Activated naive CD4-positive, alpha-beta T cell treated with anti-CD3 and anti-CD28 coated beads, Interleukin-2, amount 50 U/mL, for 72 hours (primary cell): ENCODE measurements at places on chromosomes 13 and 19.

GRCh38 chr19:48117515-48118130 lies 7.0 kb upstream of the PLA2G4C start:
- DNase-seq = no peak

DNA sequence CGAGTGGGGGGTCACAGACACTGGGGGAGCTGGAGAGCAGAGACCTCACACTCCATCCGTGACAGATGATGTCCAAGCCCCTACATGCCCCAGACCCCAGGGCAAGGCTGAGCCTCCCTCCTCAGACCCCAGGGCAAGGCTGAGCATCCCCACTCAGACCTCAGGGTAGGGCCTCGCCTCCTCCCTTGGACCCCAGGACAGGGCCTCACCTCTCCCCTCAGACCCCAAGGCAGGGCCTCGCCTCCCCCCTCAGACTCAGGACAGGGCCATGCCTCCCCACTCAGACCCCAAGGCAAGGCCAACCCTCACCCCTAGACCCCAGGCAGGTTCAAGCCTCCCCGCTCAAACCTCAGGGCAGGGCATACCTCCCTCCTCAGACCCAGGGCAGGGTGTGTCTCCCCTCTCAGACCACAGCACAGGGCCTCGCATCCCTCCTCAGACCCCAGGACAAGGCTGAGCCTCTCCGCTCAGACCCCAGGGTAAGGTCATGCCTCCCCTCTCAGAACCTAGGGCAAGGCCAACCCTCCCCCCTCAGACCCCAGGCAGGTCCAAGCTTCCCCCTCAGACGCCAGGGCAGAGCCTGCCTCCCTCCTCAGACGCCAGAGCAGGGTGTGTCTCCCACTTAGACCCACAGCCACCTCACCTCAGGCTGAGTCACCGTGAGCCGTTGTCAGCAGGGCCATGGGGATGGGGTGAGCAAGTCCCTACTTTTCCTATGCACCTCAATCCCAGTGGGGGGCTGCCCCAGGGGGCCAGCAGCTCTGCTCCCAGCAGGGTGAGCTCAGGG lies 1.7 kb upstream of the S1PR4 start:
- DNase-seq = peak; percentile 60

DNA sequence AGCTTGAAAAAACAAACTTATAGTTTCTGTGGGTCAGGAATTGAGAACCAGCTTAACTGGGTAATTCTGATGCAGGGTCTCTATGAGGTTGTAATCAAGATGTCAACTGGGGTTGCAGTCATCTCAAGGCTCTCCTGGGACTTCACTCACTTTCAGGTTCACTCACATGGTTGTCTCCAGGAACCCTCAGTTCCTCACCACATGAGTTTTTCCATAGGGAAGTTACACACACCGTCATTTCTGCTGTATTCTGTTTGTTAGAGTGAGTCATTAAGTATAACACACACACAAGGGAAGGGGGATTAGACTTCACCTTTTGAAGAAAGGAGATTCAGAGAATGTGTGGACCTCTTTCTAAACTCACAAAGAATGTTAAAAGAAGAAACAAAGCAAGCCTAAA lies 34.9 kb upstream of the MLNR start:
- DNase-seq = no peak

DNA sequence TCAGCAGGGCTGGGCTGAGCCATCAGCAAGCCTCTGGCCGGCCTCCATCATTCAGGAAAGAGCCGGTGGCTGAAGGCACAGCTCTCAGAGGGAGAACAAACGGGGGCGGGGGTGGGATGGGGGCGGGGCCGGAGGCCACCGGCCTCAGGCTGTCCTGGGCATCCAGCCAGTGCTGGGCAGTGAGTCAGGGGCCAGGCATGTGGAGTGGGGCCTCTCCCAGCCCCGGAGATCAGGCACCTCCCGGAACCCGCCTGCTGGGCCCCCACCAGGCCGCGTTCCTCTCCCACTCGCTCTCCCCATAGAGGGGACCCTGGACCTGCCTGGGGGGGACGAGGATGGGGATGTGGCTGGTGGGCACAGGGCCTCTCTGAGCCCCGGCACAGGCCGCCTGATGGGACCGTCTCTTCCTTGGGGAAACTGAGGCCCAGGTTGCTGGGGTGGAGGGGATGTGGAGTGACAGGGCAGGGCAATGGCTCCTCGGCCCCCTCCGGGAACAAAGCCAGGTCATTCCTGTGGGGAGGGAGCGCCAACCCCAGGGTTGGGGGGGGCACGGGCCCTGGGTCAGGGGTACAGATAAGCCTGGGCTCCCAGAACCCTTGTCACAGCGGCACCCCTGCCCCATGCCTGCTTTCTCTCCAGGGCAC lies 12.9 kb downstream of the SPC24 start:
- DNase-seq = no peak

- DNase-seq = no peak
These were observed 10.8 kb downstream of the BICRA start for GRCh38 chr19:47619763-47620162.

- DNase-seq = no peak
These were observed 107.4 kb upstream of the SLC7A1 start for GRCh38 chr13:29702912-29703351.

GRCh38 chr19:6011794-6012193 lies 33.9 kb upstream of the RANBP3 start:
- no peak for DNase-seq

DNA sequence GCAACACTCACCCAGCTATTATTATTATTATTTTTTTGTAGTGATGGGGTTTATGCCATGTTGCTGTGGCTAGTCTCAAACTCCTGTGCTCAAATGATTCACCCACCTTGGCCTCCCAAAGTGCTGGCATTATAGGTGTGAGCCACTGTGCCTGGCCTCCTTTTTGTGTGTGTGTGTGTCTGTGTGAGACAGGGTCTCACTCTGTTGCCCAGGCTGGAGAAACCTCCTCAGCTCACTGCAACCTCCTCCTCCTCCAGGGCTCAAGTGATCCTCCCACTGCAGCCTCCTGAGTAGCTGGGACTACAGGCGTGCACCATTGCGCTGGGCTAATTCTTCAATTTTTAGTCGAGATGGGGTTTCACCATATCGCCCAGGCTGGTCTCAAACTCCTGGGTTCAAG lies 3.6 kb upstream of the MYDGF start:
- DNase-seq = no peak

GRCh38 chr19:20664901-20665781 lies 3.8 kb upstream of the ZNF626 start:
- DNase-seq = no peak

DNA sequence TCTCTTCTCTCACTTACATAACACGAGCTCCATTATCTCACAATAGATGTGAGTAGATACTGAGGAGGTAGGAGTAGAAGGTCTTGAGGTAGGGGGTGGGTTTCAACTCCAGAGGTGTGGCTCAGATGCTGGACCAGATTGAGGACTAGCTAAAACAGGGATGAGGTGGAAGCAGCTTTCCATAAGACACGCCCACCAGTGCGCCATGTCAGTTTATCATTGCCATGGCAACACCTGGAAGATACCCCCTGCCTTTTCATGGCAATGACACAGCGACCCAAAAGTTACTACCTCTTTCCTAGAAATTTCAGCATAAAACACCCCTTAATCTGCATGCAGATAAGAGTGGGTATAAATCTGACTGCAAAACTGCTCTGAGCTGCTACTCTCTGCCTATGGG lies 44.1 kb downstream of the KCTD15 start:
- DNase-seq = no peak

DNA sequence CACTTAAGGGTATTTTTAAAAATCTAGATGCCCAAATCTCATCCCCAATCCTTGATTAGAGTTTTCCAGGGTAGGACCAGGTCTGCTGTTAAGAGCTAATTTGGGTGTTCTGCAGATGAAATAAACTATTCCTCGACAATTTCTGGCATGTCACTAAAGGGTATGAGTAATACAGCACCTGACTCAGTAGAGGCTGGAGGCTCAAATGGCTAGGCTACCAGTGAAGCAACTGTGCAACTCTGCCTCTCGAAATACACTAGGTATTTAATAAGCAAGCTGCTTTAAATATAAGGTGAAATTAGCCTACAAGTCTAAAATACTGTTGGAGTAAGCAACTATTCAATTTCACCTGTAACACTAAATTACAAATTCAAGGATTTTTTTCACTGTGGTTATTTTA lies 1.5 kb downstream of the RNF6 start:
- no peak for DNase-seq

DNA sequence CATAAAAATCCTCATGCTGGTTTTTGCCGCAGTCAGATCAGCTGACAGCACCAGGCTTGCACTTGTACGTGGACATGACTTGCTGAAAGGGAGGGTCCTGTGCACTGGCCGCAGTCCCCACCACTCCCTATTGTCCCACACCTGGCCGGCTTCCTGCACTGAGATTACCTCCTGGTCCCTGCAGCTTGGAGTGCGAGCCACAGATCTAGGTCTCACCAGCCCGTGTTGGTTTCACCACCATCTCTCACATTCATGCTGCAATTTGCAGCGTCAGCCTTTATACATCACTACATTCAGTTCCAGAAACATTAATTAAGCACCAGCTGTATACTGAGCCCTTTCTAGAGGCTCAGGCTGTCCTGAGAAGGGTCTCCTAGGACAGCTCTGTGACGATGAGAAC lies 15.0 kb upstream of the CD22 start:
- DNase-seq = no peak

DNA sequence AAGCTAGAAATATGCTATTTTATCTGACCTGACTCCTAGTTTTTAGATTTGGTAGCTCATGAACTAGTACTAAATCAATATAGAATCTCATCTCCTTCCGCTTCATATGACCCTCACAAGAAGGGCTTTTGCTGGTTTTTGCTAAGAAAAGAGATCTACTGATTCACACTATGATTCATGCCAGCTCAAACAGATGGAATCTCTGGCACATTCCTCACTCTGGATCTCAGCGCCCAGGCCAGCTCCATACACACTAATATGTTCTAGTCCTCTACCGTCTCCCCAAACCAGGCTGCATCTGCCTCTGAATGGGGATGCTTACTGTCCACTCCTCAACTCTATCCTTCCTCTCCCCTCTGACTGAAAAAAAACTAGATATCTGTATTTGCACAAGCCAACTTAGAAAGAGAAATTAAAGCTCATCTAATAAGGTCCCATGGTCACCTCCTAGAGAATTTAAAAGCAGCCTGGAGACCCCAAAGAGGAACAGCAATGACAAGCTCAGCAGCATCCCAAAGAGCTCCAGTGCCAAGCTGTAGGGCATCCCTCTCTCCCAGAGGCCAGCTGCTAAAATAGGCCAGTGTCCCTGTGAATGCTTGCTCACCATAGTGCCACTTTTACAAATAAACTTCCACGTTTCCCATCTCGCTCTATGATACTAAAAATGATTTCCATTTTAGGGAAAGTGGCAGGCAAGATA lies 74.9 kb downstream of the LHFPL6 start:
- no peak for DNase-seq

DNA sequence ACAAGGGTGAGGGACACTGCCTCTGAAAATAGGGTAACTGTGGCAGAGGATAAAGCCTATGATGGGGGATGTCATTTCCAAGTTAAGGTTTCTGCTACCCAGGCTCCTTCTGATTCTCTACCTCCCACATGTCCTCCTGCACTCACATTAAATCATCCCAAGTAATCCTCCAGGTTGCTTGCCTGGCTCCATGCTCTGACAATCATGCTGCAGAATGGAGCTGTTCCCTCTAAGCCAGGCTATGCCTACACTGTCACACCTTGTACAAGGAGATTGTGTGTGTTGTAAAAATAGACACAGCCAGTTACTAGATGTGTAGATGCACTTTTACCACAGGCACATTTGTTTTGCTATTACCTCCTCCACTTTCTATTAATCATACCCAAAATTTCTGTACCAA lies 8.0 kb downstream of the ZNF416 start:
- DNase-seq = no peak

DNA sequence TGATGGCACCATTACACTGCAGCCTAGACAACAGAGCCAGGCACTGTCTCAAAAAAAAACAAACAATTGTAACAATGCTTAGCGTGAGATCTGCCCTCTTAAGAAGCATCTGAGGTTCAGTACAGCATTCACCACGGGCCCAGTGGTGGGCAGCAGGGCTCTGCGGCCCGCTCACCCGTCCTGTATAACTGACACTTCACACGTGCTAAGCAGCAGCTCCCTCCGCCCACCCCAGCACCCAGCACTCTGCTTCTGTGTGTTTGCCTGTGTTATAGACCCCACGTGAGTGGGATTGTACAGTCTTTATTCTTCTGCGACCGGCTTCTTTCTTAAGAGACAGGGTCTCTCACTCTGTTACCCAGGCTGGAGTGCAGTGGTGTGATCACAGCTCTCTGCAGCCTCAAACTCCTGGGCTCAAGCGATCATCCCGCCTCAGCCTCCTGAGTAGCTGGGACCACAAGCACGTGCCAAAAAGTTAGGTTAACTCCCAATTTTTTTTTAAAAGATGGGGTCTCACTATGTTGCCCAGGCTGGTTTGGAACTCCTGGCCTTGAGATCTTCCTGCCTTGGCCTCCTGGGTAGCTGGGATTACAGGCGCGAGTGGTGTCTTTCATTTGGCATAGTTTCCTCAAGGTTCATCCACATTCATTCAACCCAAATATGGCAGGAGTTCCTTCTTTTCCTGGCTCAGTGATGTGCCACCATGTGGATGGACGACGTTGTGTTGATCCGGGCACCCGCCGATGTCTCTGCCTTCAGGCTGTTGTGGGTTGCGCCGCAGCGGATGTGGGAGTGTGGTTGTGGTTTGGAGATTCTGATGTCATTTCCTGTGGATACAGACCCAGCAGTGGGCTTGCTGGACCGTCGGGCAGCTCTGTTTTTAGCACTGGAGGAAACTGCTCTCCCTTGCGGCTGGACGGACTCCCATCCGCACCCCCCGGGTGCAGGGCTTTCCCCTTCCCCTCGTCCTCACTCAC lies 170.0 kb downstream of the KDM4B start:
- peak; percentile 74 for DNase-seq

DNA sequence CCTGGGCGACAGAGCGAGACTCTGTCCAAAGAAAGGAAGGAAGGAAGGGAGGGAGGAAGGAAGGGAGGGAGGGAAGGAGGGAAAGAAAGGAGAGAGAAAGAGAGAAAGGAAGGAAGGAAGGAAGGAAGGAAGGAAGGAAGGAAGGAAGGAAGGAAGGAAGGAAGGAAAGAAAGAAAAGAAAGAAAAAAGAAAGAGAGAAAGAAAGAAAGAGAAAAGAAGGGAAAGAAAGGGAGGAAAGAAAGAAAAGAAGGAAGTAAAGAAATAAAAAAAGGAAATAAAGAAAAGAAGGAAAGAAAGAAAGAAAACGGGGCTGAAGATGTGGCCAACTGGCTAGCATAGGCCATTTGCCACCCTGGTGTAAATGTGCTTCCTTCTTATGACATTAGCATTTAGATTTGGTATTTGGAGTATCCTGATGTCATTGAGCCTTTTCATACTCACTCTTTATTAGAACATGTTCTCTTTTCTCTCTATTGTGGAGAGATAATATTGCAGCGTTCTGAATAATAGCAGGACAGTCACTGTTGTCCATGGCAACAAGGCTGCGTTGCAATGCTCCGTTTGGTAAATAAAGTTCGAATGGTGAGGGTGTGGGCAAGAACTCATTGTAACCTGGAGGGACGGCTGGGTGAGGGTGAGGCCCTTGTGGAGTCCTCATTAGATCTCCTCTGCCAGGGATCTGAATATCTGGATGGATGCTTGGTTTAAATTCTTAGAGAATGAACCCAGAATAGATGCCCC lies 173.9 kb upstream of the UBL3 start:
- no peak for DNase-seq
